ENCODE measurements at places on chromosomes 4 and X. TPM values are rescaled to one million over a fixed set of nuclear protein-coding genes. Genes with fewer than 3 reads are reported as not detected.

DNA sequence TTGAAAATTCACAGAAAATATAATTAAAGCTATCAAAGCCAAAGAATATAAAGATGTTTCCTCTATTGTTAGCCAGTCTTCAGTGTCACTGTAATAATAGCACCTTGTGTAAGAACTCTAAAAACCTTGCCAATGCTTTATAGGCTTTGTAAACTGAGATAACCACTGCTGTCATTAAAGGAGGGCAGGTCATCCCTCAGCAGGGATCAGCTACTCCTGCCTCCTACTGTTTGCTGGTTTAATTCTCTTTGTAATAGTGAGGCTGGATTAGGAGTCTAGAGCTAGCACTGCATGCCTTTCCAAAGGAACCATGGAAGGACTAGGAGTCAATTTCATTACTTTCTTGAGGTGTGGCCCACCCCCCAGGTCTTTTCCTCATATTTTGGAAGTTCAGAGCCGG lies 46.2 kb downstream of the FHIP1A start:
- ATAC-seq: no peak

GUCY1A1 gene
- total RNA-seq: 2.5 TPM

PAGE4 gene
- total RNA-seq: not detected

DNA sequence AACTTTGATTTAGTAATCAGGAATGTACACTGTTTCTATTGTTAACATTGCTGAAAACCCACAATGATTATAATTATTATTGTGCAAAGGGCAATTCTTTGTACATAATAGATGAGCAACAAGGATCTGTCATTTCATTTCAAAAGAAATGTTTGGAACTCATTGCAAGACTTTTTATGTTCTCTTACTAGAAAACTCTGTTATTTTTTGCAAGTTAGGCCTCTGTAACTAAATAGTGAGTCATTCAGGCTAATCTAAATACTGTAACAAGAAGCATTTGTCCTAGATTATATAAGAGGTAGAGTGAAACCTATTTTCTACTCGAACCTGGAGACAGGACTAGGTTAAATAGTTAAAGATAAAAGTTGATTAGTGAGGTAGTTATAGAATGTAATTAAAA lies 93.2 kb upstream of the FAM47B start:
- ATAC-seq: no peak

DNA sequence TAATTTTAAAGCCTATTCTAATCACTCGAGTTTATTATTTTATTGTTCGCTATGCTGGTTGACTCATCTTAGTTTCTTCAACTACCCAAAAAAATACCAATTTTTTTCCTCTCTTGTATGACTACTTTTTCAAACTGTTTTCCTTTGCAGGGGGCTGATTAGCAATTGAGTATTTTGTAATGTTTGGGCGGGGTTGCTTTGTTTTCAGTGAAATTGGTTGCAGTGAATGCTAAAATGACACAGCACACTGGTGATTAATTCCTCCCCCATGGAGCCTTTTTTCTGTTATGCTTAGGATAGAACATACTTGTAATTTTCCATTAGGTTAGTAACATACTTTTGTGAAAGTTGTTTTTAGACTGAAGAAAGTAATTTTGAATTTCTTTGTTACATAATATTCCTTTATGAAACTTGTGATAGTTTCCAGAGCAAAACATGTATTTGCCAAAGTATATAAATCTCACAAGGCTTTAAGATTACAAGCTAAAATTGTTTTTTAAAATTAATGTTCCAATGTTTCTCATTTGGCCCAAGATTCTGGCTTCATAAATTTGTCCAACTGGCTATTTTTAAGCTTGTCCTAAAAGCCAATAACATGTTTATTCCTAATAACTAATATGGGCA lies 120.4 kb downstream of the CHIC1 start:
- no peak for ATAC-seq

DNA sequence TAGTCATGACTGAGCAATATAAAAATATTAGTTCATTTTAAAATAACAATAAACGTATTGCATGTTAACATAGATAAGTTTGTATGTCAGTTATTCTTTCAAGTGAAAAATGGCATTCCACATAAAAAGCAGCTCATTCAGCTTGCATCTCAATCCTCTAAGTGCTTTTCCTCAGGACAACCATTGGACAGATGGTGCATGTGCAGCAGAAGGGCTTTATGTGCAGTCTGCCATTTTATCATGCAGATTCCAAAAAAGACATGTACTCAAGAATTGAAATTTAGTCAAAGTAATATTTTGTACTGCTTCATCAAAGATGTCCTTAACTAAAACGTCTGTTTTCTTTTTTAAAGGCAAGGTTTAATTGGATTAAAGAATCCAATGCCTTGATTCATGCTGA lies 93.4 kb downstream of the RS1 start:
- no peak for ATAC-seq

ADAM29 gene
- not detected for total RNA-seq

GRCh38 chrX:38426785-38427184 lies 74.4 kb downstream of the OTC start:
- no peak for ATAC-seq

- ATAC-seq: no peak
Measured at GRCh38 chr4:172628263-172628662, 540.3 kb upstream of the GALNT7 start.

ZNF674 gene
- total RNA-seq: 3.6 TPM

DNA sequence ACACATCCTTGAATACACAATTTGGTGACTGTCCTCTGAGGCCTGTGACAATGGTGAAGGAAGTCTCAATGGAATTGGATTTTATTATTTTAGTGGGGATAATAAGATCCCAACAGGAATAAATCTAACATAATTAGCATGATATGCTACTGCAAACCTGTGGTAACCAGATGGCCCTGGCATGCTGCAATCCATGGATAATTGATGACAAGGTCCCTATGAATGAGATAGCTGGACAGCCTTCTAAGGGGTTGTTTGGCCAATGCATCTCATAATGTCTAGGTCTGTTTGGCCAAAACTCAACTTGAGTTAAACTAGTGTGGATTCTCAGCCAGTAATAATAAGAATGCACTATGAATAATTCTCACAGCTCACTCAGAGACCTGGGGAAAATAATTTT lies 145.3 kb upstream of the GALNTL6 start:
- ATAC-seq: no peak

- peak; percentile 63 for ATAC-seq
Measured at GRCh38 chr4:38868059-38868960, 704 bp downstream of the FAM114A1 start.

GRCh38 chr4:152540293-152540674 lies 4.4 kb upstream of the FBXW7 start:
- no peak for ATAC-seq

GRCh38 chr4:119525771-119526712 lies 102.6 kb downstream of the PDE5A start:
- ATAC-seq: no peak

DNA sequence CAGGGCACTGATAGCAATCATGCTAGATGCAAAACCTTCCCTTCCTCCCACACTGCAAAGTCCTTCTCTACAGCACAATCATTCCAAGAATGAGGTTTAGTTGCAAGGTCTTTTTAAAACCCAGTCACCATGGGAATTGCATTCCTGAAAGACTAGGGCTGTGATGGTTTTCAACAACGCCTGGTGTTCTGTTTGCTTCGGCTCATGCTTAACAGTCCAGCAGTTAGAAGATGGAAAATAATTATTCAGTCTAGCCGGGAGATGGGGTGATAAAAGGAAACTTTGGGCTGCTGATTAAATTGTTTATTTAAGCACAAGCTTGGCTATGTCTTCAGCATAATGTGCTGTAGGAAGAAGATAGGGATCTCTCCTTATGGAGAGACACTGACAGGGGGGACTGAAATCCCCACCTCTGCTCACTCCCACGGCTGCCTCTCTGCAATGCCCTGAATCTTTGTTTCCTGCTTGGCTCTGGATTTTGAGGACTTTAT lies 211.4 kb downstream of the MID1IP1 start:
- no peak for ATAC-seq

SMR3B gene
- not detected for total RNA-seq

EFHC2 gene
- 0.80 TPM for total RNA-seq

DNA sequence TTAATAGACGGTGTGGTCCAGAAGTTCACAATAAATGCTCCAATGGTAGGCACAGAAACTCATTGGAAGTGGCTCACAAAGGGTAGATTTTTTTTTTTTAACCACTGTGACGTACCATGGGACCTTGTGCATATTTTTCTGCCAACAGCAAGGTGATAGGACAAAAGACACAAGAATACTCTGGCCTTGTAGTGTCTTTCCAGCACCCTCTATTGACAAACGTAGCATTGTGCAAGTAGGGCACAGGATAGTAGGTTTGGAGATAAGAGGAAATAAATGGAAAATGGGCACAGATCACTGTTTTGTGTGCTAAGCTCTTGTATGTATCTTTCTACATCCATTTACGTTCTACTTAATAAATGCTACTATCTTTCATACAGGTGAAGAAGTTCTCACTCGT lies 2054.9 kb downstream of the PCDH7 start:
- ATAC-seq: no peak

FREM3 gene
- not detected for total RNA-seq

GRCh38 chrX:8364369-8365141 lies 100.1 kb upstream of the VCX3B start:
- ATAC-seq: no peak

DNA sequence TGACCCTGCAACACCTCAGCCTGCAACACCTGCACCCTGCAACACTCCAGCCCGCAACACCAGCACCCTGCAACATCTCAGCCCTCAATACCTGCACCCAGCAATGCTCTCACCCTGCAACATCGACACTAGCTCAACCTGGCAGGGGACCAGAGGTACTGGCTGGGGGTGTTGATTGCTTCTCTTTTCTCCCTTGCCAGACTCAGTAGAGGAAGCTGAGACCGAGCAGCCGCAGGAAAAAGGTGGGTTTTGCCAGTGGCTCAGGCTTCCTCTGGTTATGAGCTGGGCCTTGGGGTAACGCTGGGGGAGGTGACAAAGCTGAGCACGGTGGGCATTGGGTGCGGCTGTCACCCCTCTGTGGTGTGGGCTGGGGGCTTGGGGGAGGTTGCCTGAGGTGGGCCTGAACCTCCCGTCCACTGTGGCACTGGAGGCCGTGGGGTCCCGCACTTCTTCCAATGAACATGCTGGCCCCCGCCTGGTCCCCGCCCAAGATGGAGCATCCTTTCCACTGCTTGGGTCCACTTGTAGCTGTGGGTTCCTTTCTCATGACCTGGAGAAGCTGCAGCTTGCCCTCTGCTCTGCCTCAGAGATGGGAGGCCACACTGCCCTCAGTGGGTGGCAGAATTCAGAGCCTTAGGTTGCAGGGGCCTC lies 26.0 kb downstream of the SH3TC1 start:
- ATAC-seq: no peak

DNA sequence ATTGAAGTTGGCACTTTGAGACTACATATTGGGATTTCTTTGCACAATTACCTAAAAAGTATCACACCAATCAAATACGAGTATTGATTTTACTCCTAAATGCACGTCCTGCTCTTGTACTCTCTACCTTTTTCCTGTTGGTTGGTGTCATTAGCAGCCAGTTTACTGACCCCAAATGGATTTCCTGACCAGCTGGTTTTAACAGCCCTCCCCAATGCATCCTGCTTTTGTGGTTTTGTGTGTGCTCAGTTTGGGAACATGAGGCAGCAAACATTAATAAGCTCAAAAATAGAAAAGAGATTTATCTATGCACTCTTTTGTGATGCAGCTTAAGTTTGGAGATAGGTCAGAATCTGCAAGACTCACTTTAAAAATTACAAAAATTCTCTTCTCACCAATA lies 230.3 kb downstream of the MAPK10 start:
- no peak for ATAC-seq

XK gene
- total RNA-seq: 2.7 TPM

VCX2 gene
- total RNA-seq: not detected

DNA sequence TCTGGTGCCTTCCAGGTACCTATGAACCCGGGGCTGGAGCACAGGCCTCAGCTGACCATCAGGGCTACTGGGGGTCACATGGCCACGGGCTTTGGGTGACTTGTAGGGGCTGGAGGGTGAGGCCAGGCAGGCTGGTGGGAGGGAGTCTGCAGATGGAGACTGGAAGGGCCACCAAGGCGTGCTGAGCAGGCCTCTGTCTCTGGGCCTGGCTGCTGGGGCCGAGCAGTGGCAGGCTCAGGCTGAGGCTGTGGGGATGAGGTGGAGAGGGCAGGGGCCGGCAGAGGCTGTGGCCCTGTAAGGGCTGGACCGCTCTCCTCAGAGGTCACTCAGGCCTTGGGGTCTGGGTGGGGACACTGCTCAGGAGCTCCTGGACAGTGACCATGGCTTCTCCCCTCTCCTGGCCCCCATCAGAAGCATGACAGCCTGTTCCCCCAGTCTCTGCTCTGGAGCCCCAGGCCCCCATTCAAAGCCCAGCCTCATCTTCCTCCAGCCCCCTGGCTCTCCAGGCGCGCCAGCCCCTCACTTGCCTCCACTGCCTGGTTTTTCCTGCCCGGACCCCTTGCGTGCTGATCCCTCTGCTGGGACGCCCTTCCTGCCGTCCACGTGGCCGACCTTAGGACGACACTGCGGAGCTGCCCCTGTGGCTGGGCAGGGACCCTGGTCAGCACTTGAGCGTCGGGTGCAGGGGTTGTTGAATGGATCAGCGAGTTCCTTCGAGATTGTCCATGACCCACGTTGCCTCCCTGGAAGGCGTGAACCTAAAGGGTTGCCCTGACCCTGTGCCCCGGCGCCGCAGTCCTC lies 11.1 kb upstream of the NAT8L start:
- no peak for ATAC-seq

DNA sequence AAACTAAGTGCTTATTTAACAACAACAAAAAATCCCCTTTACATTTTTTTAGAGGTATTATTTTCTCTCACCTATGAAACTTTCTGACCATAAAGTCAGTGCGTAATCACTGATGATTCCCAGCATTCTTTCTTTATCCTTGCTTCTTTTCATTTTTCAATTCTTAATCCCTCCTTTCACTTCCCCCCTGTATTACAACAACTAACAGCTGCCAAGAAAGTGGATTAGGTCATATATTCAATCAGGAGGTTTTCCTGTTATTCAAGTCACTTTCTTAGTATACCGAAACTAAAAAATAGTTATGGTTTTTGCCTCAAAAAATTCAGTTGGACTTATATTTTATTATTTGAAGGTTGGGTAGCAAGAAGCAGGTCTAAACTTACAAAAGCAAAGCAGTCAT lies 2.1 kb upstream of the STAP1 start:
- no peak for ATAC-seq

- no peak for ATAC-seq
Measured at GRCh38 chr4:139833151-139833910, 167.7 kb downstream of the MGST2 start.

FOXO4 gene
- total RNA-seq: 6.4 TPM

RHOXF2B gene
- total RNA-seq: not detected

- no peak for ATAC-seq
Measured at GRCh38 chrX:121639781-121640180, 592.4 kb downstream of the GLUD2 start.

DNA sequence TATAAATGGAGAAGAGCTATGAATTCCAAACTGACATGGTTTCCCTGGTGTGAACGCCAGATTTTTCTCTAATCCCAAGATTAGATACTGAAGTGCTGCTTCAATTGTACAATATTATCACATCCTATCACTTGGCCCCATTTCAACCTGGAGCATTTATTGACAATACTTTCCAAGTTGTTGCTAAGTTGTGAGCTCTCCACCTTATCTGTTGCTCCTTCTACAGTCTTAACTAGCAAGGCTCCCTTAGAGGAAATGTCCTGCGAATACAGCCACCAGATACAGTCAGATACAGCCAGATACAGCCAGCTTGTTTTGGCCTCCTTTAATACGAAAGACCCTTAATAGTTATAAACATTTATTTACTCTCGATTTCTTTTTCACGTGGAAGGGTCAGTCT lies 466.3 kb upstream of the FAM241A start:
- ATAC-seq: no peak

UGT2B7 gene
- total RNA-seq: not detected

GRCh38 chr4:173821036-173821435 lies 291.0 kb upstream of the HAND2 start:
- ATAC-seq: no peak

C4orf36 gene
- total RNA-seq: 2.4 TPM

THOC2 gene
- total RNA-seq: 33.0 TPM
